Bronchial epithelial cell (primary cell): ENCODE measurements at places on chromosomes 3 and 15. TPM values are rescaled to one million over a fixed set of nuclear protein-coding genes. Genes with fewer than 3 reads are reported as not detected.

DNA sequence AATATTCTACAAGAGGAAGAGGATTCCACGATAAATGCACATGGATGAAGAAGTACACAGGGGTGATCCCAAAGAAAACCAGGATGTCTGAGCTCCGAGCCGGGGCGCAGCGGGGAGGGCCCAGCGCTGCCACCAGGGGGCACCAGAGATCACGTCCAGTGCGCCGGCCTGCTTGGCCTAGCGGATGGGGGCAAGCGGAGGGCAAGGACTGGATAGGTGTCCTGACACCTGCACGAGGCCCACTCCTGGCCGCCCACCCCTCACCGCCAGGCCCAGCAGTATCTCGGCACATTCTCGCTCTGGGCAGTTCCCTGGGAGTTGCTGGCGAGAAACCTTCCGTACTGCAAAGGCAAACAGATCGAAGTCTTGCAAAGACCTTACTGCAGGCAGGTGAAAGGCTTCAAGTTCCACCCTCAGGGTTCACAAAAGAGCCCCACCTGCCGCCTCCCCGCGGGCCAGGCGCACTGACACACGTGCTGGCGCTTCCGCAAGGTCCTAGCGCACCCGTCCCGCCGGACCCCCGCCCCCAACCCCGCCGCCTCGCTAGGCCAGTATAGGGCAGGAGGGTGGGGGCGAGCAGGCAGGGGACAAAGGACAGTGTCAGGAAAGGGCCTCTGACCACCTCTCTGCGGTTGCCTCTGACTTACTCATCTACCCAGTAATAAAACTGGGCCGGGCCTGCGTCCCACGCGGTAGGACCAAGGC lies 3.3 kb downstream of the ANKRD63 start:
- peak; percentile 25 for DNase-seq

DNA sequence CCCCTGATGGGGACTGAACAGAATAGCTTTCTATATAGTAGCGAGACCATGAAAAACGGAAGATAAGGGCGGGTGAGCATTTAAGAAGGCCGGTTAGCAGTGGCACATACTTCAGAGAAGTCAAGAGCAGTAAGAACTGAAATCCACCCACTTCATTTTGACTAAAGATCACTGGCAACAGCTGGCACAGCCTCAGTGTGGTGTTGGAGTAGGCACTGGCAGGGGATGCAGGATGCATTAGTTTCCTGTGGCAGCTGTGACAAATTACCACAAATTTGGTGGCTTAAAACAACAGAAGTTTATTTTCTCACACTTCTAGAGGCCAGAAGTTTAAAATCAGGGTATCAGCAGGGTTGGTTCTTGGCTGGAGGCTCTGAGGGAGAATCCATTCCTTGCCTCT lies 176.5 kb downstream of the ADAMTSL3 start:
- DNase-seq = no peak

DNA sequence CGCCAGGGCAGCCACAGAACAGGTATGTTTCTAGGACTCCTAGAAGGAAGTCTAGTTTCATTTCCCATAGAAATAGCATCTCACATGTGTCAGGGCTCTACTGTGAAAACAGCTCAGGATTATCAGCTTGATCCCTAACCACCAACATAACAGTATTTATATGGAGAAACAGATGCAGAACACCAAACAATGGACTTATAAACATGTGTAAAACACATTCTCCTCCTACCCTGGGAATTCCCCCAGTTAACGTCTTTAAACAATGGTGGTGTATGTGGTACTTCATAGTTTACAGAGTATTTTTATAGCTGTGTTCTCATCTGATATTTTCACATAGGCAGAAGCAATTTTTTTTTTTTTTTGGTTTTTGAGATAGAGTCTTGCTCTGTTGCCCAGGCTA lies 9.7 kb downstream of the TNFSF10 start:
- no peak for DNase-seq

- no peak for DNase-seq
Measured at GRCh38 chr15:27587810-27588209, 511.3 kb downstream of the OCA2 start.

DNA sequence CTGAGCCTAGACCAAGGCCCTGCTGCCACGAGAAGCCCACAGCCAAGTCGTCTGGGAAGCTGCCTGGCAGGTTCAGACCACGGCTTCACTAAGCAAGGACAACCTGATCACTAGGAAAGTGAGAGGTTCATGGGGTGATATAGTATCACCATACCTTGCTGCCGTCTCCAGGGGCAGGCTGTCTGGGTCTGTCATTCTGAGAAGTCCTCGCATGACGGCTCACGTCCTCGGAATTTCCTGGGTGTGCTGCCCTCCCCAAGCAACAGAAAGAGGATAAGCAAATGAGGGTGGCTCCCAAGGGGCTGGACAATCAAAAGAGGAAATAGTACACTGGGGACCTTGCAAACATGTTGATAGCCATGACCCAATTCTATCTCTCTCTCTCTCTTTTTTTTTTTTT lies 207.4 kb upstream of the IGF1R start:
- DNase-seq = peak; percentile 70

GRCh38 chr15:83372434-83372891 lies 74.7 kb upstream of the SH3GL3 start:
- peak; percentile 19 for DNase-seq

Gene GOLGA8R
- total RNA-seq = 0.53 and 2.8 TPM in 2 replicates

Gene NANOGP8
- total RNA-seq = not detected in 2 replicates

Gene ACY1
- 69.2 and 81.3 TPM in 2 replicates for total RNA-seq

Gene AP3B2
- total RNA-seq = 0.13 TPM in 1 of 2 replicates, not detected in the other
